ENCODE measurements at places on chromosomes 11 and 22.

- no peak for DNase-seq
These were observed 17.2 kb downstream of the CD6 start for GRCh38 chr11:60988658-60989057.

- DNase-seq, result no peak
These were observed 1.5 kb upstream of the TOLLIP start for GRCh38 chr11:1310772-1311468.

GRCh38 chr22:48444320-48445112 lies 1383.2 kb downstream of the BRD1 start:
- no peak for DNase-seq

- no peak for DNase-seq
These were observed 1.1 kb upstream of the NECTIN1 start for GRCh38 chr11:119729951-119730613.

DNA sequence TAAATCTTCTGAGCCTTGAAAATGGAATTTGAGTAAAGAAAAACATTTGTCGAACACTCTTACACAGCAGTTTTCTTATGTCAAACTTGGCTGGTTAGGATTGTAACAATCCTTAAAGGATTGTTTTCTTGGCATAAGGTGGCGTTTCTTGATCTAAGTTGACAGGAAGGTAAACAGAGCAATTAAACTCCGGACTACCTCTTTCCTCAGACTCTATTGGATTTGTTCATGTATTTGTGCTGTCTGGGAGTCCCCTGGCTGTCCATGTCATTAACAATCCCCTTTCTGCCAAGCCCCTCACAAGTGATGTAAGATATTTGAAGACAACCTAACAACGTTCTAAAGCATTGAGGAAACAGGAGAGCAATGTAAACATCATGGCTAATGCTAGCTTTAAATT lies 222.5 kb upstream of the SNX19 start:
- no peak for DNase-seq

GRCh38 chr11:10322401-10322800 lies 17.5 kb downstream of the ADM start:
- no peak for DNase-seq

DNA sequence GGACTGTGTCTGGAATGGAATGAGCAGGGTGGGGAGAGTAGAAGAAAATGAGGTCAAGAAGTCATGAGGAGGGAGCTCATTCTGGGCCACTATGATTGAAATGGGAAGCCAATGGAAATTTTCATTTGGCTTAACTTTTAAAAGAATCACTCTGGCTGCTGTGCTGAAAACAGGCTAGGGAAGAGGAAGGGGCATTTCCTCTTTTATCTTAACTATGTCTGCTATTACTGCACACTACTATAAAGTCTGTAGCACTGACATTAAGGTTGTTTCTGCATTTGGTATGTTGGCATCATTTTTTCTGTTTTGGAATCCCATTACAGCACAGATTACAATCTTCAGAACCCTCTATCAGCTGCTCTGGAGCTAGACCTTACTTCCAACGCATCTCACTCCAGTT lies 8.2 kb downstream of the PATL1 start:
- no peak for DNase-seq

DNA sequence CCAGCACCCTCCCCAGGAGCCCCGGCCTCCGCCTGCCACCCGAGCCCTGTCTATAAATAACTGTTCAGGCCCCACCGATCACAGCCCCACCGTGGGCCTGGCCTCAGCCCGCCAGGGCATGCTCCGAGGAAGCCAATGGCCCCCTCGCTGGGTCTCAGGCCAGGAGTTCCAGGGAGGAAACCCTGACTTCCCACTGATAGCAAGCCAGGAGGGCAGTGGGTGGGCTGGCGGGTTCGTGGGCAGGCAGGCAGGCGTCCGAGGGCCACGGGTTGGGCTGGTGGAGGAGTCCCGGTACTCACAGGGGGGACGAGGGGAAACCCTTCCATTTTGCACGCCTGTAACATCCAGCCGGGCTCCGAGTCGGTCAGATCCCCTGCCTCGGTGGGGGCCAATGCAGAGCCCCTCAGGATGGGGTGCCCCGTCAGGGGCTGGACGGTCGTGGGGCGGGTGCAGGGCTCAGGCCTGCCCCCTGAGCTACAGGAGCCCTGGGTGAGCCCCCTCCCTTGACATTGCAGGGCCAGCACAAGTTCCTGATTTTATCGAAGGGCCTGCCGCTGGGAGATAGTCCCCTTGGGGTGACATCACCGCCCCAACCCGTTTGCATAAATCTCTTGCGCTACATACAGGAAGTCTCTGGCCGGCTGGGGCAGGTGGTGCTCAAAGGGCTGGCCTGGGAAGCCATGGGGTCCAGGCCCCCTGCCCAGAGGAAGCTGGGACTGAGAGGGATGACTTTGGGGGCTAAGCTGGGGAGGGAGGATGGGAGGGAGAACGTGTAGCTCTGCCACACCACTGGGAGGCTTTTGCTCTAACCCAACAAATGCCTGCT lies at the start of gene SPI1:
Gene SPI1, minus strand, starts transcription at position 538 of the 826 bp plus-strand sequence. Its CDS starts 194 bp downstream, at position 344.
- DNase-seq, result no peak

- DNase-seq, result no peak
These were observed 18.1 kb downstream of the DUSP8 start for GRCh38 chr11:1553808-1554594.

GRCh38 chr11:26930518-26931247 lies 63.2 kb upstream of the FIBIN start:
- DNase-seq, result no peak

DNA sequence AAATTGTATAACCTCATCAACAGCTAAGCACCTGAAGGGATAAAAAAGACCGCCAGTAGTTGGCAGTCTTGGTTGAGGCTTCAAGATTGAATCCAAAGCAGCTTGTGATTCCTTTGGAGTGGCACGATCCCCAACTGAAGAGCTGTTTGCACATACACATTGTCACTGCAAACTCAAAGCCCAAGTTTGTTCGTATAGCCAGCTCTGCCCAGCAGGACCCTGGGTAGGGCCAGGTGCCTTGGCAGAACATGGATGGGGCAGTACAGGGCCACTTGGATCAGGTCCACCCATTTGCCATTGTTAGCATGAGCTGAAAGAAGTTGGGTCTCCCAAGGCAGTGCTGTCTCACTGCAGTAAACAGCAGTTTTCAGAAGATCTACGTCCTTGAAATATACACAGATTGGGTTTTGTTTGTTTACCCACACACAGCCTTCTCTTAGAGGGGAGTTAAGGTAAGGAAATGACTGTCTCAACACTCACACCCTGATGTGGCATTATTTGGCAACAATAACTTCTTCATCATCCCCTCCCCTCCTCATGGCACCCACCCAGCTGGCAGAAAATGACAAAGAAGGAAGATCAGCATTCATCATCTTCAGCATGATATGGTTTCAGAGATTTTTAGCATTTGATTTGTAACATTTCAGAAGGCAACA lies 132.9 kb downstream of the COMMD9 start:
- no peak for DNase-seq

- no peak for DNase-seq
These were observed 6.3 kb downstream of the GUCY1A2 start for GRCh38 chr11:107011977-107012376.

GRCh38 chr11:111097191-111097590 lies 148.3 kb upstream of the POU2AF2 start:
- no peak for DNase-seq
